ENCODE measurements at places on chromosomes 1 and 21. TPM values are rescaled to one million over a fixed set of nuclear protein-coding genes. Genes with fewer than 3 reads are reported as not detected.

ANKRD65 gene
- total RNA-seq, result 0.13 TPM

GCSAML gene
- total RNA-seq, result not detected

RHBDL2 gene
- not detected for total RNA-seq

LCE6A gene
- total RNA-seq, result not detected

RHBG gene
- total RNA-seq, result not detected

Data from activated B cell treated with CpG ODN at 0.5 μM for 24 hours (primary cell).